Thymus (tissue), 14 donors: ENCODE measurements at places on chromosomes 5 and 9. TPM values are rescaled to one million over a fixed set of nuclear protein-coding genes. Genes with fewer than 3 reads are reported as not detected.

- no peak overlapping the region for H3K27ac ChIP-seq
- H3K4me1 ChIP-seq: no peaks in the 10 kb centered on the region
- H3K4me3 ChIP-seq: no peak overlapping the region
- DNase-seq: no peak
Measured at GRCh38 chr9:124183772-124184171, 74.0 kb upstream of the NEK6 start.

DNA sequence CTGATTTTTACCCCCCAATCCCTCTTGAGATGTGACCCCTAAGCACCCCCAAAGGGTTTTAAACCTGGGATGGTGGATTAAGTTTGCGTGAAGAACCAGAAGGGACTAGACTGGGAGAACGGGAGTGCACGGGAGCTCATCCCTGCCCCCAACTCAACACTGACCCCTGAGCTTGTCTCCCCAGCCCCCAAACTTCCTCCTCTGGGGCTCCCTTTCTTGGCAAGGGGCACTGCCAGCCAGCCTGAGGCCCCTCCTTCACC lies 5.0 kb upstream of the SET start:
- DNase-seq: no peak
- peaks cover 48% of the 10 kb centered on the region for H3K4me1 ChIP-seq
- peak overlapping the region; percentile 65 for H3K4me3 ChIP-seq
- H3K27me3 ChIP-seq: no peaks in the 10 kb centered on the region
- no peaks in the 10 kb centered on the region for H3K36me3 ChIP-seq

DNA sequence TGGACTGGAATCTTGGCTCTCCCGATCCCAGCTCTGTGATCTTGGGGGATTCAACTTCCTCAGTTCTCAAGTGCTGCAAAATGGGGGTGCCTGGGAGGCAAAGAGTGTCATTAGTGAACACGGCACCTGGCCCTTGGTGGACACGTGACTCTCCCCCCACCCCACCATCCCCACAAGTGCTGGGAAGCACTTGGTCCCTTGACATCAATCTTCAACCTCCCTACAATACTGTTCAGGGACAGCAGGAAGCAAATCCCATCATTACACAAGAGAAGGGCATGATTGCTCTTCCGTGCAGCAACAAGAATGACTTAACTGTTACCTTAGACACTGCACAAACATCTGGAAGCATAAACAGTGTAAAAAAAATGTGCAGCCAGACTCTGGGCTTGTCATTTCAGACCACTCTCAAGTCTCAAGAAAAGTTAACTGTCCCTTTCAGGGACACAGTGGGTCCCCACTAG lies 61.4 kb downstream of the PSMB7 start:
- no peak for DNase-seq
- H3K27ac ChIP-seq: no peak overlapping the region
- peaks cover 73% of the 10 kb centered on the region for H3K36me3 ChIP-seq
- no peaks in the 10 kb centered on the region for H3K4me1 ChIP-seq
- no peaks in the 10 kb centered on the region for H3K27me3 ChIP-seq
- no peak overlapping the region for H3K4me3 ChIP-seq

- H3K4me3 ChIP-seq: no peak overlapping the region
- no peak overlapping the region for H3K27ac ChIP-seq
- H3K4me1 ChIP-seq: no peaks in the 10 kb centered on the region
- no peaks in the 10 kb centered on the region for H3K36me3 ChIP-seq
Measured at GRCh38 chr9:128411364-128412119, 9.1 kb upstream of the CERCAM start.

GRCh38 chr5:115939059-115939458 lies 23.2 kb upstream of the LVRN start:
- H3K4me3 ChIP-seq: no peak overlapping the region
- DNase-seq: no peak
- H3K27ac ChIP-seq: no peak overlapping the region
- H3K27me3 ChIP-seq: no peaks in the 10 kb centered on the region

The PRSS3 gene
- 5.7 TPM for total RNA-seq
